ENCODE measurements at places on chromosomes 6 and 20.
A peak's percentile ranks its signal among the peaks of the same experiment; 100 is the strongest.

- DNase-seq = no peak
Observed at GRCh38 chr6:39881851-39882530, 52.3 kb downstream of the MOCS1 start.

DNA sequence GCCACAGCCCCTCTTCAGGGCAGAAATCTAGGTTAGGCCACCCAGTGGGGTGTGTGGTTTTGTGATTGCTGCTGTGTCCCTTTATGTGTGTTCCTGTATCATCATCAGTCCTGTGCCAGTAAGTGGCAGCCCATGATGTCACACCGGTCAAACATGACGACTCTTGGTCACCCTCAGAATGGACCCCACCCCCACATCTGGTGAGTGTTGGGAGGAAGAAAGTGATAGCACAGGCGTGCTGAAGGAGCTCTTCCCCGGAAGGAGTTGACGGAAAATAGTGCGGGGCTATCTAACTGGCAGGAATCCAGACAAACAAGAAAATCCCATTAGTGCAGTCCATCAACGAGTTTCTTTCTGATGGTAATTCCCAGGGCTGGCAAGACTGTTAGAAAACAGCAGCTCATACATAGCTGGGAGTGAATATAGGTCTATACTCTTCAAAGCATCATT, 33.4 kb upstream of the IL17A start:
- DNase-seq = no peak

- DNase-seq = no peak
Observed at GRCh38 chr6:150631283-150631983, 31.7 kb downstream of the PLEKHG1 start.

- no peak for DNase-seq
Observed at GRCh38 chr6:109434456-109434855, 6.0 kb downstream of the PPIL6 start.

DNA sequence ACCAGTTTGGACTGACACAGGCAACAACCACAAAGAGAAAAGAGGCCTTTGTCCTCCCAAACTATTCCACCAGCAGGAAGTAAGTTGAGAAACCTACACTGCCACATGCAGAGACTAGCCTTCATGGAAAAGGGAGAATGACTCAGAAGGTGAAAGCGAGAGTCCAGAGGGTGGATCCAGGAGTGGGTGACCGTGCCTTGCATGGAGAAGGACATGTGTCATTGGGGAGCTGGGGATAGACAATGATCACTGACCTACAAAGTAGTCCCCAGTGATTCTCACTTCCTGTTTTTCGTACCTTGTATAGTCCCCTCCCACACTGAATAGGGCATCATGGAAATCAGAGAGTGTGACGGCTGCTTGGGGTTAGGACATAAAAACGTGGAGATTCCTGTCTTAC, 91.9 kb downstream of the MYLK4 start:
- no peak for DNase-seq

- no peak for DNase-seq
Observed at GRCh38 chr6:133551436-133551835, 310.3 kb downstream of the EYA4 start.

DNA sequence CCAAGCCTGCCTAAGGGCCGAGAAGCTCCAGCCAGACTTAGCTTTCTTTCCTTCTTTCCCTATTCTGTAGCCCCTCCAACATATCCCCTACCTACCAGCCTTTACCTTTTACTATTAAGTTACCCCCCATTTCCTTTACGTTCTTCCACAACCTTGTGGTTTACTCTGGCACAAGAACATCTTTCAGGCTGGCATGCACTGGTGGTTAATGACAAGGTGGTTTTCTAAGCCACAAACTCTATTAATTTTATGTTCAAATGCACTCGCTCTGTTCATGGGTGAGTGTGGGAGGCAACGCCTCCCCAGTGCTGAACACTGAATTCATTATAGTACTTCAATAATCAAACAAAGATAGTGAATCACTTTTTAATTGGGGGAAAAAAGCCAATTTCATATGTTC, 64.4 kb downstream of the TRERF1 start:
- no peak for DNase-seq

- no peak for DNase-seq
Observed at GRCh38 chr6:63928613-63929012, 293.0 kb downstream of the PHF3 start.

GRCh38 chr6:150756173-150756572, 109.3 kb upstream of the MTHFD1L start:
- DNase-seq = no peak

- no peak for DNase-seq
Observed at GRCh38 chr20:39850246-39850645, 838.8 kb downstream of the MAFB start.

DNA sequence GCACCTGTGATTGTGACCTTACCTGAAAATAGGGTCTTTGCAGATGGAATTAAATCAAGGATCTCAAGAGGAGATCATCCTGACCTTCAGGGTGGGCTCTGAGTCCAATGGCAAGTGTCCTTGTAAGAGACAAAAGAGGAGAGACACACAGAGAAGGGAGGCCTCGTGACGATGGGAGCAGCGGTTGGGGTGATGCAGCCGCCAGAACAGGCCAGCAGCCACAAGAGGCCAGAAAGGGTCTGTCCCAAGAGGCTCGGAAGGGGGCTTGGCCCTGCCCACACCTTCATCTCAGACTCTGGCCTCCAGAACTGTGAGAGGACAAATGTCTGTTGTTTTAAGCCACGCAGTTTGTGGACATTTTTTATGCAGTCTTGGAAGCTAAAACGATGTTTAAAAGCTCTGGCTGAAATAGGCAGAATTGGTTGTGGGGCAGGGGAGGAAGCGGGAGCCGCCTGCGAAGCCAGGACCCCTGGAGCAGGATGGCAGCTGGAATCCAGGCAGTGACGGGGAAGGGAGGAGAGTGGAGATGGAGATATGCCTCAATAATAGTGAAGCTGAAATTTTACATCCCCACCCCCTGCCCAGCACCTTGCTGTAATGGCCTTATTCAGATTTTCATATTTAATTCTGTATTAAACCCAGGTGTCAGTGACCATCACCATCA, 216.4 kb downstream of the ANKRD60 start:
- peak; percentile 71 for DNase-seq

DNA sequence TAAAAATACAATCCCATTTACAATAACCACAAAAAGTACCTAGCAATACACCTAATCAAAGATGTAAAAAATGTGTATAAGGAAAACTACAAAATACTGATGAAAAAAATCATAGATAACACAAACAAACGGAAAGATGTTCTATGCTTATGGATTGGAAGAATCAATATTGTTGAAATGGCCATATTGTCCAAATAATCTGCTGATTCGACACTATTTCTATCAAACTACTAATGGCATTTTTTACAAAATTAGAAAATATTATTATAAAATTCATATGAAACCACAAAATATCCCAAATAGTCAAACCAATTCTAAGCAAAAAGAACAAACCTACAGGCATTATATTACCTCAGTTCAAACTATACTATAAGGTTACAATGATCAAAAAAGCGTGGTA, 978.3 kb upstream of the MAP3K7 start:
- no peak for DNase-seq

DNA sequence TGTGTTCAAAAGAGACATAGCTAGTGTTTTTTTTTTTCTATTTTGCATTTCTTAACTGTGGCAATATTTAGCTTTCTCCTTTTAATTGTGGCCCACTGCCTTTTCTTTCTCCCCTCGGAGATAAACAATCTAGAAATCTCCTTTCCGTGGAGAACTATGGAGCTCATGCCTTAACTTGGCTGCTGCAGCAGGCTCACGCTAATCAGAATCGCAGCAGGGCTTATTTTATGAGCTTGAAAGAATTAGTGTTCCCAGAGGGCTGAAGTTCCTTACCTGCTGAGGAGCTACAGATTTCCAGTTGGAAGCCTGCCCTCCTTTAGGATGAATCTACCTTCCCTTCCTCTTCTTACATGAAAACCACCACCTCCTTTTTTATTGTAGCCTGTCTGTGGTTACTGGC, 35.6 kb downstream of the CTNNBL1 start:
- no peak for DNase-seq

- no peak for DNase-seq
Observed at GRCh38 chr6:5664149-5664548, 342.6 kb downstream of the NRN1 start.

DNA sequence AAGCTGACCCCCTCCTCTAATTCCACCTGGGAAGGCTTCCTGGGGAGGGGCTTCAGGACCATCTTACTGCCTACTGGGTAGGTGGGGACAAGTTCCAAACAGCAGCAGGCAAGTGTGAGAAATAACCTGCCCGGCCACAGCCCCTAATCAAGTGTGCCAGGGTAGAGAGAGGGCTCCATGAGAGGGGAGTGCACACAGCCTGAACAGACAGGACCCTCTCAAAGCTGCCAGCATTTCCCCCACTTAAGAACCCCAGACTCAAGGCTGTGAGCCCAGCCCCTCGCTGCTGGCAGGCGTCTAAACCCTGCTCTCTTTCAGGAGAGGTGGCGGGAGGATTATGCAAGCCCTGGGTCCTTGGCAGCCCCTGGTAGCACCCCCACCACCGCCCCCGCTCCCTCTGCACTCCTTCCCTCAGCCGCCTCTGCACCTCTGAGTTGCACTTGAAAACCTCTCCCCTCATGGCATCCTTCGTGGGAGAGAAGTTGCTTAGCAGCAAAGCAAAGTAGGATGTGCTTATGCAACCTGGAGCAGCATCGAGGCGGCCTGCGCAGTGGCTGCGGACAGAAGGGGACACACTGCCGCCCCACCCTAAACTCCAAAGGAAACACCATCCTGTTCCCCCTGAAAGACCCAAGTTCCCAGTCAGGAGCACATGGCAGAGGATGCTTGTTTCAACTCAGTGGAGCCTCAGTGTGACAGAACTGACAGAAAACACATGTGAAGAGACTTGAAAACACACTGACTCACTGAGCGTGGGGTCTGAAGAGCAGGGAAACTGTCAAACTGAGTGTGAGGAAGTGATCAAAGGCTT, 10.5 kb downstream of the DDRGK1 start:
- DNase-seq = no peak

GRCh38 chr6:145801021-145801420, 13.6 kb downstream of the FBXO30 start:
- no peak for DNase-seq
